ENCODE measurements at places on chromosomes 12 and 14. TPM values are rescaled to one million over a fixed set of nuclear protein-coding genes. Genes with fewer than 3 reads are reported as not detected.

PAX9 gene
- not detected for total RNA-seq

LRCOL1 gene
- not detected for total RNA-seq

SLC41A2 gene
- total RNA-seq: 2.1 TPM

MYO1H gene
- not detected for total RNA-seq

PIANP gene
- not detected for total RNA-seq

KRT77 gene
- not detected for total RNA-seq

ARMH4 gene
- total RNA-seq: 0.75 TPM

PPM1H gene
- total RNA-seq: 0.65 TPM

ING4 gene
- total RNA-seq: 40.1 TPM

RIMBP2 gene
- not detected for total RNA-seq

TGM1 gene
- total RNA-seq: 1.3 TPM

CCDC197 gene
- not detected for total RNA-seq

GRCh38 chr12:88187571-88187970, 45.5 kb downstream of the TMTC3 start:
- DNase-seq: no peak
- no peak overlapping the region for H3K27ac ChIP-seq
- H3K36me3 ChIP-seq: peaks cover 23% of the 10 kb centered on the region

GRCh38 chr12:67326637-67327036, 57.5 kb downstream of the CAND1 start:
- no peak overlapping the region for H3K27ac ChIP-seq
- H3K4me3 ChIP-seq: no peak overlapping the region
- peaks cover 23% of the 10 kb centered on the region for H3K36me3 ChIP-seq

GRCh38 chr12:101276433-101276832, 3.5 kb upstream of the UTP20 start:
- H3K4me1 ChIP-seq: peaks cover 11% of the 10 kb centered on the region
- H3K27me3 ChIP-seq: no peaks in the 10 kb centered on the region
- no peaks in the 10 kb centered on the region for H3K36me3 ChIP-seq
- H3K4me3 ChIP-seq: no peak overlapping the region
- no peak for DNase-seq
- H3K27ac ChIP-seq: no peak overlapping the region

DNA sequence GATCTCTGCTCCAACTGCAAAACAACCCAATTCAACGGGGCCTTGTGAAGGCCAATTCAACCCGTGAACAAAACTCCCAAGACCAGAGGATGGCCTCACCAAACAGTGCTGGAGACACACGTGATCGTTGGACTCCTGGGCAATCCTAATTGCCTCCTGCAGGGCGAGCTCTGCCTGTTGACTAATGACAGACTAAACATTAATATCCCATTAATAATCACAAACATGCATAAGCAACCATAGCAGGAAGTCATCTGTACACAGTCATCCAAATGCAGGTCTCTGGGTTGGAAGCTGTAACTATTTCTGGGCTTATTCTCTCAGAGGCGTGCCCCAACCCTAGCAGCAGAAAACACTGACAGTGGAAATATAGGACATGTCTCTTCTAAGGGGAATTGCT, 21.0 kb downstream of the ANAPC5 start:
- H3K4me3 ChIP-seq: no peak overlapping the region
- no peaks in the 10 kb centered on the region for H3K27me3 ChIP-seq
- peaks cover 66% of the 10 kb centered on the region for H3K36me3 ChIP-seq
- no peak for DNase-seq

DNA sequence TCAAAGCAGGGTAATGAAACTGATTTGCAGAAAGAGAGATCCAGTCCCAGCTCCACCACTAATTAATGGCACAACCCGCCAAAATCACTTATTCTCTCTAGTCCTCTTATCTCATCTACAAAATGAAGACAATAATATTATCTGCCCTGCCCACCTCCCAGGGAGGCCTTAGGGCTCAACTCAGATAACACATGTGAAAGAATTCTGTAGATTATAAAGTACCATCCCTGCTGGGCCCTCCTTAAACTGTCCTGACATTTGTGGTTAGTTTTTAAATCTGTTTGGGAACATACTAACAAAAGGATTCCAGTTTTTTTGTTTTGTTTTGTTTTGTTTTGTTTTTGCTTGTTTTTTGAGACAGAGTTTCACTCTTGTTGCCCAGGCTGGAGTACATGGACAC, 7.3 kb downstream of the POMT2 start:
- H3K27ac ChIP-seq: no peak overlapping the region
- H3K4me1 ChIP-seq: peaks cover 21% of the 10 kb centered on the region
- no peaks in the 10 kb centered on the region for H3K27me3 ChIP-seq
- no peak for DNase-seq

GRCh38 chr12:109557805-109558204, 15.5 kb downstream of the MMAB start:
- no peaks in the 10 kb centered on the region for H3K27me3 ChIP-seq
- no peak for DNase-seq
- H3K4me1 ChIP-seq: no peaks in the 10 kb centered on the region
- no peak overlapping the region for H3K27ac ChIP-seq
- H3K36me3 ChIP-seq: peaks cover 7% of the 10 kb centered on the region

DNA sequence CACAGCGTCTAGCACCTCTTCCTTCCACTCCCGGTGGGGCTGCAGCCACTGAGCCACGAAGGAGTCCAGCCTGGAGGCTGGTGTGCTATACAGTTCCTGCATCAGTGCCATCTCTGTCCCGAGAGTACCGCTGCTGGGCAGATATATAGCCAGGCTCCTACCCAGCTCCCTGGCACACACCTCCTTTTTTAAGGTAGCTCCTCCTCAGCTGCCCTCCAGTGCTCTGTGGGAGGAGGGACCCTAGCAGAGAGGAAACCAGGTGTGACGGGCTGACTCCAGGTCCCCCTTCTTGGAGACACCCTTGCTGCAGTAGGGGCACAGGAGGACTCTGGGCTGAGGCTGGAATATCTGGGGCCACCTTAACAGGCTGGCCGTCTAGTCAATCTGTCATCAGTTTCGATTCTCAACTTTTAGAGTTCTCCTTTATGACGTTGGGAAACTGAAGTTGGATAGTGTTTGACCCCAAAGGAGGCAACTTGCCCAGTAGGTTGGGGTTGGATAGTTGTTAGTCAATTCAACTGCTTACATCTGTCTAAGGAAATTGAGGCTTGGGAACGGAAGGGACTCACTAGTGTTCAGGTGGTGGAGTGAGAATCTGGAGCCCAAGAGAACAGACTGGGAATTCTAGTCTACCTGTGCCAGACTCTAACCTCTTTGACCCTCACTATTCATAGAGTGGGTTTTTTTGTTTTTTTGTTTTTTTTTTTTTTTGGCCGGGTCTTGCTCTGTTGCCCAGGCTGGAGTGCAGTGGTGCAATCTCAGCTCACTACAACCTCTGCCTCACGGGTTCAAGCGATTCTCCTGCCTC, at the start of gene OASL:
TSS of gene OASL (minus strand) at position 386 of the 808 bp plus-strand sequence. CDS start at position 111, 275 bp downstream.
- DNase-seq: peak; percentile 69
- H3K27me3 ChIP-seq: no peaks in the 10 kb centered on the region
- H3K27ac ChIP-seq: no peak within 1 kb of the TSS

- no peaks in the 10 kb centered on the region for H3K36me3 ChIP-seq
- 0 out of 2 replicates have a peak, but pooled peaks cover 3% of the 10 kb centered on the region for H3K27me3 ChIP-seq
- H3K27ac ChIP-seq: no peak overlapping the region
- no peak overlapping the region for H3K4me3 ChIP-seq
- H3K4me1 ChIP-seq: peaks cover 31% of the 10 kb centered on the region
These were observed 234.5 kb upstream of the SSTR1 start for GRCh38 chr14:37972941-37973887.

DNA sequence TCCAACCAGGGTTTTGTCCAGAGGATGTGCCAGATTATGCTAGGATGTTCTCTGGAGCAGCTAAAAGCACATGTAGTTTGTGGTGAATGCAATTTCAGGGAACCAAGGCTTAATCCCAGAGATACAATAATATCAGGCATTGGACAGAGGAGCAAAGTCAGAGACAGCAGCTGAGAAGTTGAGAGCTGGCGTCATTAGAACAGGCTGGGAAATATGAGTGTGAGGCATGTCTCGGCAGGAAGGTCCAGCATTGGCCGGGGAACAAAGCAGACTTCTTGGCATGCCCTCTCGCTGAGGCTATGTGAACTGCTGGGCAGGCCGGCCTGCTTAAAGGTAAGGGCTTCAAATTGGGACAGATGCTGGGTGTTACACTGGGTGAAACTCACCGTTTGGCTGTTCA, 125.4 kb downstream of the CAND1 start:
- no peak overlapping the region for H3K27ac ChIP-seq
- H3K36me3 ChIP-seq: no peaks in the 10 kb centered on the region
- H3K27me3 ChIP-seq: no peaks in the 10 kb centered on the region
- no peak overlapping the region for H3K4me3 ChIP-seq
- no peaks in the 10 kb centered on the region for H3K4me1 ChIP-seq

DNA sequence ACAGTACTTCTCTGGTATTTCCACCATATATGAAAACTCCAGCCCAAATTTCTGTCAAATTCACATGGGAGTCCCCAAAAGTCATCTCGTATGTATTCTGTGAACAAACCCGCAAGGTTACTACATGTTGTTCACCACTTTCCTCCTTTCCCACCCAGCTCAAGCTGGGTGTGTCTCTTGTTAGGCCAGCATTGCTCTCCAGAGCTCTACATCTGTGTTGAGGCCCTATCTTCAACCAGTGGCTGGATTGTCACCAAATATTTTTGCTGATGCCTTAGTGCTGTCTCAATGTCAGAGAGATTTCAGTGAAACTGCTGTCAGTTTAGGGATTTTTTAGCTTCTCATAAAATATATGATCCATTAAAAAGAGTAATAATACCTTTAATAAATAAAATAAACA, 230.9 kb downstream of the BTG1 start:
- H3K27ac ChIP-seq: no peak overlapping the region
- H3K4me1 ChIP-seq: no peaks in the 10 kb centered on the region
- no peak overlapping the region for H3K4me3 ChIP-seq
- DNase-seq: no peak

DNA sequence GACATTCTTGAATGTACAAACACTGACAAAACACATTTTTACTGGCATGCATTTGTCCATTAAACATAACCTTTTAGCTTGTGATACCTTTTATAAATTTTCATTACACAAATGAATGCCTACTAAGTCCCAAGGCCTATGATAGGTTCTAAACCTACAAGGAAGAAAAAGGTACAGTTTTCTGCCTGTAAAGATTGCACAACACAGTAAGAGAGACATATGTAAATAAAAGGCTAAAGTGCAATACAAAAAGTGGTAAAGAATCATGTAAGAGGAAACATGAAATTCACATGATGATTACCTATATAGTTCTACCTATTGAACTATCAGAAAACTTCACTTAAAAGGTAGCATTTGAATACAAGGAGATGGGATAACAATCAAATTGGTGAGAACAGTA, 14.6 kb upstream of the ARID4A start:
- peaks cover 3% of the 10 kb centered on the region for H3K4me1 ChIP-seq
- no peak for DNase-seq
- H3K4me3 ChIP-seq: no peak overlapping the region
- H3K27me3 ChIP-seq: no peaks in the 10 kb centered on the region

- DNase-seq: no peak
- no peak overlapping the region for H3K27ac ChIP-seq
- H3K36me3 ChIP-seq: no peaks in the 10 kb centered on the region
- no peaks in the 10 kb centered on the region for H3K27me3 ChIP-seq
These were observed 11.3 kb downstream of the VASH1 start for GRCh38 chr14:76772300-76773187.

DNA sequence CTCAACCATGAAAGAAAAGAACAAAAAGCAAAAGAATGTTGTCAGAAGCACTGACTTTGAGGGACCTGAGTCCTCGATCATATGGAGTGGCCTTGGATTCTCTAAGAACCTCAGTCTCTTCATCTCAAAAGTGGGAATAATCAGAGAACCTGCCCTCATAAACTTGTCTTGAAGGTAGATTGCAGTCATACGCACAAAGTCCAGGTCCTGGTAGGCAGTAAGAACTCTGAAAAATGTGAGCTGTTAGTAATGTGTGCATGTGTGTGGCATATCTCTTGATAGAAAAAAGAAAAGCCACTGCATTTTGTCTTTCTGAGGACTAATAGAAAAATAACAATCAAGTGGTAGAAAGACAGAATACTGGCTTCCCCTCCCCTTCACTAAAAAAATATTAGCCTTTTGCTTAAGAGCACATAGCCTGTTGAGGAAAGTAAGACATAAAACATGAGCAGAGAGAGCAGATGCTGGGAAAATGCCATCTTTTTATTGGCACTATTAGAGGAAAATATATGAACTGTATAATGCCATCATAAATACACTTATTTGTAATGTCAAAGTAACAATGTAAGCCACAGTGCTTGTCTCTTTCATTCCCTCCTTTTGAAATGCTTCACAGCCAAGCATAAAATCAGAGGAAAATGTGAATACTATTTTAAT, 205.1 kb upstream of the TBX3 start:
- no peaks in the 10 kb centered on the region for H3K27me3 ChIP-seq
- H3K27ac ChIP-seq: no peak overlapping the region
- H3K4me3 ChIP-seq: no peak overlapping the region

DNA sequence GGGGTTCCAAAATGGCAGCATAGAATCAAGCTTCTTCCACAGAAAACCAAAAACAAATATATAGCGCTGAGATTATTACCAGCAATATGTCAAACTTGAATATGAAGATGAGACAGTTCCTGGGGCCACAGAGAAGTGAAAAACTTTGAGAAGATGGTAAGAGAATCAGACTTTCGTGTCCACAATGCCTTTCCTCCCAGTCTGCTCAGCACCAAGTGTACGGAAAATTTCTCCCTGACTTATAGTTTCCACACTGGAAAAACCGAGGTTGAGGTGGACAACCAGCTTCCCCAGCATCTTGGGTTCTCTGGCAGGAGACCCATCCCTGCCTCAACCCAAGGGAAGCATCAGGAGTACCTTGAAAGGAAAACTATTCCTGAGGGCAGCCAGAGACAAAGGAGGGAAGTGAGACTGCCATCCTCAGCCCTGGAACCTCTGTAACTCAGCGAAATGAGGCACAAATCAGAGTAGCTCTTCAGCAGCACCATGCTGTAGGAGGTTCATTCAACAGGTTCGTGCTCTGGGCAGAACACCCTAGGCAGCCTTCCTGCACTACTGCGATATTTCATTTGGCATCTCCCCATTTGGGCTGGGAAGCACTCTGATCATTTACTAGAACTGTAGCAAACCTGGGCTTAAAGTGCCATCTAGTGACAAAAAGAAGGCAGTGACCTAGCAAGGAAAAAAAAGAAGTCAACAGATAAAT, 52.4 kb upstream of the CAPRIN2 start:
- H3K4me3 ChIP-seq: no peak overlapping the region
- peak; percentile 84 for DNase-seq
- no peaks in the 10 kb centered on the region for H3K4me1 ChIP-seq
- H3K27ac ChIP-seq: no peak overlapping the region
- no peaks in the 10 kb centered on the region for H3K36me3 ChIP-seq
- no peaks in the 10 kb centered on the region for H3K27me3 ChIP-seq
